ENCODE measurements at places on chromosomes 3 and 15.

GRCh38 chr15:79523266-79523665, 91.1 kb downstream of the MINAR1 start:
- no peak for DNase-seq

DNA sequence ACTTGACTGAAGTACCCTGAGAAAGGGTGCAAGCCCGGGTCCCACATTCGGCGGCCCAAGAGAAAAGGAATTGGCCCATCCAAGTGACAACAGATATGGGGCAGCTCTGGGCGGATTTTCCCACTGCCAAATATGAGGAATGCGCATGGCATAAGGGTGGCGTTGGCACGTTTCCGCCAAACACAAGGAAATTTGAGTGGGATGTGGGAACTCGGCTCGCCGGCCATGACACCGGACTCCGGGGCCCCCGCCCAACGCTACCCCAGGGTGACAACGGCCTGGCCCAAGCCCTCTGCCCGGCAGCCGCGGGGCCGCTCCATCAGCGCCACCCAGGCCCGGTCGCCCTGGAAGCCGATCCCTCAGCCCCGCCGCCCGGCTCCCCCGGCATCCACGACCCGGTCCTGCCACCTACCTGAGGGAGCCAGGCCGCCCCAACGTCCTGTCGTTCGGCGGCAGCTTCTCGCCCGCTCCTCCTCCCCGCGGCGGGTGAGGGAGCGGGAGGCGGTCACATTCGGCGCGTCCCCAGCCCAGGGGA, 449 bp downstream of the RAF1 start:
- DNase-seq, result no peak

- DNase-seq, result no peak
Measured at GRCh38 chr3:14243782-14244181, 65.2 kb downstream of the LSM3 start.

- DNase-seq, result no peak
Measured at GRCh38 chr3:41912280-41912679, 49.6 kb downstream of the ULK4 start.

DNA sequence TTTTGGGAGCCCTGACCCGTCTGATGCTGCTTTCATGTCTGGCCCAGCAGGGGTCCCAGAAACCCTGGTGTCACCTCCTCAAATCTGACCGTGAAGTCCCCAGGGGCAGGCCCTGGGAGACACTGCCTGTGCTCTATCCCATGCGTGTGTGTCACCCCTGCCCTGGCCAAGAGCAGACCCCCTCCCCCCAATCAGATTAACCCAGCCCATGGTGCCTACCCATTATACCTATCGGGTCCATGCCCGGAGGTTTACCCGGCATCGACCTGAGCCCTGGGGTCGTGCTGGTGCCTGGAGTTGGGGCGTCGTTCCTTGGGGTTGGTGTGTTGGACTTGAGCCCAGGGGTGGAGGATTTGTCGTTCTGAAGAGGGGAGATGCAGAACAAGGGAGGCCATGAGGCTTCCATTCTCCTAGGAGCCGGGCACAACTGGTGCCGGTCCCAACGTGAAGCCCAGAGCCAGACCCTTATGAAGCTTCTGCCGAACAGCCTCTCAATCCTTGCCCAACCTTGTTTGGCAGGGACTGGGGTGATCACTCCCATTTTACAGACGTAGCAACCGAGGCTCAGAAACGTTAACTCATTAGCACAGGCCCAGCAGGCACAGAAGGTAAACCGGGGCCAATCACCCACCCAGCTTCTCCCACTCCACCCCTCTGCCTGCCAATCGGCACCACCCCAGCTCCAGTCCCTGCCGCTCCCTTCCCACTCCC, 39.6 kb downstream of the TLE3 start:
- DNase-seq, result peak; percentile 72

DNA sequence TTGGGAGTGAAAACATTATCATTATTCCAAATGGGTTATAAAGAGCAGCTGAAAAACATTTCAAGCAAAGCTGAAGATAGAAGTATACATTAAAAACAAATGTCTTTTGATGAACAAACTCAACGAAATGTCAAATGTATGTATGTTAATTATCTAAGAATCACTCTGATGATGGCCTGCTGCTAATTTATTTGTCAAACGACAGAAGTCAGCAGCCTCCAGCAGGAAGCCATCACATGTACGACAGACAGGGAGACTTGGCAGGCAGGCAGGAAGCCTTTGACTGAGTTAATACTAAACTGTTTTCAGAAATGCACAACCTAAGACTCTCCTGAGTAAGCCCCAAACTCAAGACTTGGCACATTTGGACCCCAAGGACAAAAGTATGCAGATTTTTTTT, 491.1 kb downstream of the ZNF385D start:
- DNase-seq, result no peak

- DNase-seq, result no peak
Measured at GRCh38 chr3:40191850-40192448, 117.6 kb upstream of the EIF1B start.

GRCh38 chr3:4751502-4752101, 227.6 kb upstream of the BHLHE40 start:
- DNase-seq, result no peak

- no peak for DNase-seq
Measured at GRCh38 chr3:4302747-4303146, 422 bp upstream of the SETMAR start.

GRCh38 chr15:66993874-66994696, 71.3 kb upstream of the SMAD3 start:
- DNase-seq, result no peak

GRCh38 chr15:51931638-51932037, 39.9 kb downstream of the LEO1 start:
- no peak for DNase-seq

Data from RWPE2 (cell line).